ENCODE measurements at places on chromosomes 13 and 19. TPM values are rescaled to one million over a fixed set of nuclear protein-coding genes. Genes with fewer than 3 reads are reported as not detected.

Gene SIGLEC8
- not detected for polyA plus RNA-seq

Gene ZNF253
- 26.7 TPM for polyA plus RNA-seq

Gene DHPS
- 227 TPM for polyA plus RNA-seq

Gene METTL21C
- polyA plus RNA-seq = not detected

Gene ZNF132
- polyA plus RNA-seq = 1.0 TPM

Gene OR10H1
- polyA plus RNA-seq = not detected

Gene ZNF556
- 0.14 TPM for polyA plus RNA-seq

Gene ZSCAN5B
- 0.24 TPM for polyA plus RNA-seq

Gene LILRA1
- not detected for polyA plus RNA-seq

Gene ZNF382
- 98.8 TPM for polyA plus RNA-seq

Gene KLK5
- polyA plus RNA-seq = not detected

Gene DPF1
- polyA plus RNA-seq = 132 TPM

Gene KCNJ14
- polyA plus RNA-seq = 1.6 TPM

Gene FCAR
- polyA plus RNA-seq = not detected

Gene TEX101
- polyA plus RNA-seq = not detected

Gene PABPC3
- not detected for polyA plus RNA-seq

Gene RASL11A
- polyA plus RNA-seq = 1.7 TPM

Gene ATXN8OS
- 0.33 TPM for polyA plus RNA-seq

Gene FFAR3
- polyA plus RNA-seq = not detected

Gene TINCR
- 0.50 TPM for polyA plus RNA-seq

Gene VAV1
- not detected for polyA plus RNA-seq

Gene MATK
- polyA plus RNA-seq = 4.1 TPM

Gene ZGLP1
- polyA plus RNA-seq = 45.2 TPM
